ENCODE measurements at places on chromosomes 6 and 20.

GRCh38 chr6:102381203-102381602, 987.7 kb downstream of the GRIK2 start:
- DNase-seq: no peak

GRCh38 chr20:58709703-58710039, 17.1 kb downstream of the NPEPL1 start:
- DNase-seq: no peak

DNA sequence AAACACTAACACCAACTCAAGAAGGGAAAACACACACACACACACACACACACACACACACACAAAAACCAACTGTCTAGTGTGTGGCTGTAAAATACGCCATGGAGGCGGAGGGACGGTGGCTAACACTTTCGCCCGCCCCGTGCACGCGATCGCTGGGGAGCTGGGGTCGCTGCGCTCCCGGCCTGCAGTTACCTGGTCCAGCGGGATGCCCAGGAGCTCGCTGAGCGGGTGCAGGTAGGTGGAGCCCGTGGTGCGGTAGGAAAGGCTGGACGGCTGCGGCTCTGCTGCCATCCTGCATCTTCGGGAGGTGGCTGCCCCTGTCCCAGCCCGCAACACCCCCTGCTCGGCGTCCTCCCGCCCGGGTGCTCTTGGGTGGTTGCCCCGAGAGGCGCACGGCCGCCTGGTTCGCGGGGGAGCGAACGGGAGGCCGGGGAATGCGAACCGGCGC, 303 bp downstream of the MBOAT1 start:
- peak; percentile 26 for DNase-seq

DNA sequence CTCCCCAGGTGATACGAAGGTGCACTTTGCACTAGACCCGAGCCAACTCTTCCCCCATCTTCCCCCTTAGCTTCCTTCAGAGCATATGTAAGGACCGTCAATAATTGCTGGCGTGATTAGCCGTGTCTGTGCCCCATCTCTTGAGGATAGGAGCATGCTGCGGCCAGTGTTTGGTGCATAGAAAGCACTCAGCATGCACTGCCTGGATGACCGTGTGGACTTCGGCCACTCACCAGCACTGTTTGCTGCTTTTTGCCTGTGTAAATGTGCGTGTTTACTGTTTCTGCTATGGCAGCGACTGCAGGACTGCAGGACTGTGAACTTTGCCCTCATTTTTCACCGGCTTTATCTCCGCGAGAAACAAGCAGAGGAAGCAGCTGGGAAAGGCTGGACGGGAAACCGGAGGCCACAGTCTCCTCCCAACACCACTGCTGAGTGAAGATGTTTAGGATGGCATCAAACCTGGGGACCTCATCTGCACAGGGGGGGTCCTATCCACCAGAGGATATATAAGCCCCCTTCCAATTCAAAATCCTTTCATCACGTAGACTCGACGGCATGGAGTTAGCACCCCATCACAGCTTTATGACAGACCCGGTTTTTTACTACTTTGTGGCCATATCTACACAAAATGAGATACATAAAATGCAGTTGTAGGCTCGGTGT, 150.6 kb upstream of the AFDN start:
- no peak for DNase-seq

DNA sequence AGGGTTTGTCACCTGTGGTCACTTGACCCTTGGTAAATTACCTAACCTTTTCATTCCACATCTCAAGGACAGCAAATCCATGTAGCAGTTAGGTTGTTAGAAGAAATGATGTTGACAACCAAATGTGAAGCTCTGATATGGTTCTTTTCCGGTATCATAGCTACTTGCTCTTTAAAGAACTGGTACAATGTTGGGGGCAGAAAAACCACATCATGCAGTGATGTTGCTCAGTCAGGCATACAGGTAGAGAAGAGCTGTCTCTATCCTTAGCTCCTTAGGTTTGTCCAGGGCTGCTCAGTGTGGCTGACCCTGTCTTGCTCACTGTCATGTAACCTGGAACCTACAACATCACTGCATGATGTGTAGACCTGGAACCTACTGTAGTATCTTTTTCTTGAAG, 135.5 kb downstream of the LRRC1 start:
- no peak for DNase-seq

DNA sequence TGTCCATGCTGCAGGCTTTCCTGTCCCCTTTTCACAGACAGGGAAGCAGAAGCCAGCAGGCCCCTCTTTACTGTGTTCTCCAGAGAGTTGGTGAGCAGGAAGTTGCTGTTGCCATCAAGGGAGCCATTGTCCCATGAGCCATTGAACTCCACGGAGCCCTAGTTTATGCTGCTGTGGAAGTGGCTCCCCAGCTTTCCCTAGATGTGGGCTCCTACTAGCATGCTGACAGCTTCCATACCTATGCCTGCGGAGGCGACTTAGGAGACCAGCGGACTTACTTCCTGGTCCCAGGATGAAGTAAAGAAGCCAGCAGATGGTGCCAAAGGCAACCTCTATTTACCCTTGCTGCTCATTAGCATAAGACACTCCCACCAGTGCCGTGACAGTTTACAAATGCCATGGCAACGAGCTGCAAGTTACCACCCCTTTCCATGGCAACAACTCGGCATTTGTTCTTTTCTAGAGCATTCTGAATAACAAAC, 30.8 kb upstream of the FKBP1A start:
- no peak for DNase-seq

DNA sequence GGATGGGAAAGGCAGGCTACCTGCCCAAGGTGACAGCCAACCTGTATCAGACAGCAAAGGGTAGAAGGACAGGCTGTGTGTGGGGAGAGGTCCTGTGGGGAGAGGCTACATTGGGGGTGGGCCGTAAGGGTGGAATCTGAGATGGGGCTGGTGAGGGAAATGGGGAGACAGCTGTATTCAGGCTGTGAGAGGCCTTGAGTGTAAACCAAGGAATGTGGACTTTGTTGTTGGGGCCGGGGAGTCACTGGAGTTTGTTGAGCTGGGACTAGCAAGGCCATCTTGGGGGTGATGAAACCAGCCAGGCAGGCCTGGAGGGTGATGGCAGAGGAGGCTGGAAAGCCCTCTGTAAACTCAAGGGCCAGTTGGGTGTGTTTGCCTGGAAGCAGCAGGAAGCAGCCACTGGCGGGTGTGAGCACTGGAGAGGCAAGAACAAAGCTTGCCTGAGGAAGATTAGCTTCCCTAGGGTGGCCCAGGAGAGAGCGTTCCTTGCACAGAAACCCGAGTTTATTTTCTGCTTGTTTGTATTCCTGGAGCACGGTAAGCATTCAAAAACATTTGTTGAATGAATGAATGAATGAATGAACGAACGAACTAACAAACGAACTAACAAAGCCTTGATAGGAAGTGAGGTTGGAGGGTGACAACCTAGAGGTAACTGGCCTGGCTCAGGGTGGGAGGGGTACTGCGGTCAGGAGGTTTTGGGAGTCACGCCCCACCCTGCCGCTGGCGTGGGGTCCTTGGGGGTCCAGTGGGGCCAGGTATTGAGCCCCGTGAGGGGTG, 18.9 kb downstream of the TTBK1 start:
- no peak for DNase-seq

- DNase-seq: no peak
These were observed 36.8 kb upstream of the L3MBTL3 start for GRCh38 chr6:129981598-129981997.

DNA sequence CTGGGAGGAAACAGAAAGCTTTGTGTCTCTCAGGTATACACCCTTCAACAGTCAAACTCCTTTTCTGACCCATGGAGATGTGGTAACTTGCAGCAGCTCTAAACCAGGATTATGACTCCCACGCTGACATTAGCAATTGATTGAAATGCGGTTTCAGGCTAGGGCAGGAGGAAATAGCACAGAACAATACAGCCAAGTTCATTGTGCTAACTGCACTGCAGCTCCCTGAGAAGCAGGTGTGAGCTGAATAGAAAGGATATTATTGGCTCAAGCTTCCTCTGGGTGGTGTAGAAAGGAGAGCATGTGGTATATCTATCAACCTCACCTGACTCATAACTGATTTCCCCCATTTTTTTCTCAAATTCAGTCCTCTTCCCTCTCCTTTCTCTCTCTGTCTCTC, 612.3 kb upstream of the BTBD3 start:
- no peak for DNase-seq

GRCh38 chr6:35088281-35089215, 52.6 kb downstream of the TCP11 start:
- DNase-seq: no peak

GRCh38 chr20:36214684-36215256, 21.5 kb upstream of the AAR2 start:
- no peak for DNase-seq

DNA sequence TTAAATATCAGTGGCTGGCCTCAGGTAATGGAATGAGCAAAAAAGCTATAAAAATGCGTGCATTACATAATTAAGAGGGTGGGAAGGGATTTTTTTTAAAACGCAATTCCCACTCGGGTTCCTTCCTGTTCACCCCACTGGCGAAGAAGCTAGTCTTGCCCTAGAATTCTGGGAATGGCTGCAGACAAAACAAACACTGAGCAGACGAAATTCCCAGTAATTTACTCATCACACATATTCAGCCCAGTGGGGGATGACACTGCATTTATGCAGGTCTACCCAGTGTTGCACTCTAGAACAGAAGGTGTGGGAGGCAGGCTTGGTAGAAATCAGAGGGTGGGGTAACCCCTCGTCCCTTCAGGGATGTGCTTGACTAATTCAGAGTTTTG, 2695.0 kb upstream of the DEFB115 start:
- no peak for DNase-seq

GRCh38 chr6:132764370-132764769, 6.7 kb upstream of the VNN2 start:
- DNase-seq: no peak
